ENCODE measurements at places on chromosomes 2 and 18. TPM values are rescaled to one million over a fixed set of nuclear protein-coding genes. Genes with fewer than 3 reads are reported as not detected.

- no peak for DNase-seq
These were observed 112.3 kb upstream of the CHAC2 start for GRCh38 chr2:53655256-53655655.

DNA sequence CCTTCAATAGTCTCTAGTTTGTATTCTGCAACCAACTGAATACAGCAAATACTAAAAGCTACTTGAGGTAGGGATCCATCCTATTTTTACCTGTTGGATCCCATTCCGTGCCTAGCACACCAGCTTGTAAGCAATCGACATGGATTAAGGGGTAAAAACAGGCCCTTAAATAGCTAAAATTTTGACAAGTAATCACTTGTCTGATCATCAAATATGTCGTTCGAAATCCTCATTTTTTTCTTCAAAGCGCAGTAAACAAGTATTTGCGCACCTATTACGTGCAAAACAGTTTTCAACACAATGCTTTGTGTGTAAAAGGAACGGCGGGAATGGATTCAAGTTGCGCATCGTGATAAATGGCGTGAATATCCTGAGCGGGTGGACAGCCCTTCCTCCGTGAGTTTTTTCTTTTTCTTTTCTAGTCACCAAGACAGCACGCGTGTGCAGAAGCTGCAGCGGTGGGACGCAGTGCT lies 1.4 kb upstream of the ACVR2A start:
- no peak for DNase-seq

- no peak for DNase-seq
These were observed 1594.6 kb upstream of the SLC39A10 start for GRCh38 chr2:194062401-194062800.

- DNase-seq = no peak
These were observed 233.4 kb downstream of the WDR7 start for GRCh38 chr18:56884511-56884910.

- DNase-seq = no peak
These were observed 22.0 kb downstream of the EPC2 start for GRCh38 chr2:148666555-148666954.

DNA sequence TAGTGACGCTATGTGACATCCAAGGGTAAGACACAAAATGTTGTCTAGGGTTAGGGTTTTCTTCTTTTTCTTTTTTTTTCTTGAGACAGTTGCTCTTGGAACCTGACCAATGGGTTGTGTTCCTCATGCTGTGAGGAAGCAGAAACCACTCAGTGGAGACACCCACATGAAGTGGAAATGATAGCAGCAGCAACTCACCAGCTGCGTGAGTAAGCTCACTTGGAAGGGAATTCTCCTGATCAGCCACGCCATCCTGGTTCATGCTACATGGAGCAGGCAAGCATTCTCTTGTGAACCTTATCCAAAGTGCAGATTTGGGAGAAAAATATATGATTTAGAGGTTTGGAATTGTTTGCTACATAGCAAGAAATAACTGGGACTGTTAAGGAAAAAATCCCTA lies 863.7 kb downstream of the EPHA4 start:
- peak; percentile 84 for DNase-seq

DNA sequence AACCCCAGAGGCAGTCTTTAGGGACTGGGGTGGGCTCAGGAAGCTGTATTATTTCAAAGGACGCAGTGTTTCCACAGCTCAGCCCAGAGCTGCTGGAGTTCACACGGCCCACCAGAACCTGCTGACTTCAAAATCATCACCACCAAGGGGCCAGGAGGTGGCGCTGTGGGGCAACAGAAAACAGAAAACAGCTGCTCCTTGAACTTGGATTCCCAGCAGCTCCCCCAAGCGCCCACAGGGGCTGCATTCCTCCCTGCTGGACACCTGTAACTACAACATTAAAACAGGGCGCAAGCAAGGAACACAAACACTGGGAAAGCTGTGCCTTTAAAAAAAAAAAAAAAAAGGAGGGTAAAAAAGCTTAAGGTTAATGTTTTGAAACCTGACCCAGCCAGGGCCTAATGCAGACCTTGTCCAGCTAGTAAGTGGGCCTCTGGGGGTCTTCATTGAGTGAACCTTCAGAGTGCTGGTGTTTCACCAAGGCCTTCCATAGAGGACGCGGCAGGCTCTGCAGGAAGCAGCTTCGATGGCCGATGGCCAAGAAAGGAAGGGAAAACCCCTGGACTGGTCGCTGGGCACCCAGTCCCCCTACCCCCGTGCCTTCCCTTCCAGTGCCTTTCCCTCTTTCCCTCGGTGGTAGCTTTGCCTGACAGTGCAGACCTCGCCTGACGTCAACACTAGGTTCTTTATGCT lies 25.9 kb downstream of the MLPH start:
- DNase-seq = peak; percentile 80

NABP1 gene
- total RNA-seq = 15.8 TPM

DPP10 gene
- 1.7 TPM for total RNA-seq

CCBE1 gene
- 26.3 TPM for total RNA-seq

HOXD10 gene
- 3.8 TPM for total RNA-seq

POTEJ gene
- total RNA-seq = not detected

PRSS56 gene
- not detected for total RNA-seq
